Heart left ventricle (tissue), 16 donors: ENCODE measurements at places on chromosomes 7 and 10. TPM values are rescaled to one million over a fixed set of nuclear protein-coding genes. Genes with fewer than 3 reads are reported as not detected.

DNA sequence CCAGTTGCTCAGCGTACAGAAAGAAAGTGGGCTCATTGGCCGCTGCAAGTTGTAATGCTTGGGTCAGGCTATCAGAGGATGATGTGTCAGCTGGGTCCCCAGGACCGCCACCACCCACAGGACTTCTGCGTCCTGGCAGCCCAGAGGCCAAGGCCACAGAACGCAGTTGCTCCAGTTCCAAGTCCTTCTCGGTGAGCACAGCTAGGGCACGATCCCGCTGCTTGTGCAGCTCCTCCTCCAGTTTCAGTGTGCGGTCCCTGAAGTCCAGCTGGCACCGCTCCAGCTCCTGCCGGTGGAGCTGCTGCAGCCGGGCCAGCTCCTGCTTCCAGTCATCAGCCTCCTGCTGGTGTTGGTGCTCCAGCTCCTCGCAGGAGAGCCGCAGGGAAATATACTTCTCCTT is 3.0 kb downstream of the GCC1 start:
- H3K4me3 ChIP-seq, result no peak overlapping the region
- peak; percentile 88 for DNase-seq
- peaks cover 36% of the 10 kb centered on the region for H3K36me3 ChIP-seq
- H3K4me1 ChIP-seq, result peaks cover 19% of the 10 kb centered on the region

- peaks cover 8% of the 10 kb centered on the region for H3K4me1 ChIP-seq
These were observed 2.4 kb upstream of the WDFY4 start for GRCh38 chr10:48682265-48682664.

Gene NT5C3A
- 15.5 TPM for total RNA-seq

Gene EMX2
- total RNA-seq, result 0.16 TPM

DNA sequence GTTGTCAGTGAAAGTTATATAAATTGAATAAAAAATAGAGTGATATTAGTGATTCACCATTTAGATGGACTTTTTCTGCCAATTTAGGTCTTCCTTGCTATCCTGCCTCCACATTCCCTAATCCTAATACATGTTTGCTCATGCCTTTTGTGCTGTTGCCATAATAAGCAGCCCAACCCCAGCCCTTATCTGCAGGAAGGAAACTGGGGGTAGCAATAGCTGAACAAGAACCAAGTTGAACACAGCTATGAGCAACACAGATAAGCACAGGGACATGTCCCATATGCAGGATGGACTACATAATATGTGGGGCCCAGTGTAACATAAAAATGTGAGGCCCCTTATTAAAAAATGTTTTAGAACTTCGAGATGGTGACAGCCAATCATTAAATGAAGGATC is 91.2 kb upstream of the AHR start:
- H3K4me3 ChIP-seq, result no peak overlapping the region
- H3K36me3 ChIP-seq, result no peaks in the 10 kb centered on the region
- H3K4me1 ChIP-seq, result no peaks in the 10 kb centered on the region
- no peak for DNase-seq
- no peaks in the 10 kb centered on the region for H3K27me3 ChIP-seq

DNA sequence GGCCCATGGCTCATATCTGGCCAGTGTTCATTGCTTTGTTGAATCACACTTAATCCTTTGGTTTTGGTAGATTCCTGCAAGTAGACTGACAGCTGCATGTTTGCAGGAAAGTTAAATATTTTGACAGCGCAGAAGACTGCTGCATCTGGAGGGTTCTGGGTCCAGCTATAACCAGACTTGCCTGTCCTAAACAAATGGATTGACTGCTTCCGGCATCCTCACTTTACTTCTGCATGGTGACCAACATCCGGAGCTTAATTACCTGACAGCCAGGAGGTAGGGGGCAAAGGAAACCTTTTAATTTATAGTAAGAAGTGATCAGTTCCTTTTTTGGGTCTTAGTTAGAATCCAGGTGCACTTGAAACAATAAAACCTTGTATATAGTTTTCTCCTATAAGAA is 263.3 kb downstream of the SNX10 start:
- H3K4me3 ChIP-seq, result no peak overlapping the region
- DNase-seq, result no peak
- no peaks in the 10 kb centered on the region for H3K4me1 ChIP-seq
- peaks cover 1% of the 10 kb centered on the region for H3K27me3 ChIP-seq
- H3K27ac ChIP-seq, result no peak overlapping the region

- no peak overlapping the region for H3K27ac ChIP-seq
- H3K4me3 ChIP-seq, result no peak overlapping the region
- H3K4me1 ChIP-seq, result no peaks in the 10 kb centered on the region
- H3K27me3 ChIP-seq, result no peaks in the 10 kb centered on the region
- no peak for DNase-seq
- no peaks in the 10 kb centered on the region for H3K36me3 ChIP-seq
These were observed 20.7 kb downstream of the MET start for GRCh38 chr7:116692401-116693308.

Gene TAS2R39
- not detected for total RNA-seq

Gene TMEM176B
- total RNA-seq, result 25.1 TPM

DNA sequence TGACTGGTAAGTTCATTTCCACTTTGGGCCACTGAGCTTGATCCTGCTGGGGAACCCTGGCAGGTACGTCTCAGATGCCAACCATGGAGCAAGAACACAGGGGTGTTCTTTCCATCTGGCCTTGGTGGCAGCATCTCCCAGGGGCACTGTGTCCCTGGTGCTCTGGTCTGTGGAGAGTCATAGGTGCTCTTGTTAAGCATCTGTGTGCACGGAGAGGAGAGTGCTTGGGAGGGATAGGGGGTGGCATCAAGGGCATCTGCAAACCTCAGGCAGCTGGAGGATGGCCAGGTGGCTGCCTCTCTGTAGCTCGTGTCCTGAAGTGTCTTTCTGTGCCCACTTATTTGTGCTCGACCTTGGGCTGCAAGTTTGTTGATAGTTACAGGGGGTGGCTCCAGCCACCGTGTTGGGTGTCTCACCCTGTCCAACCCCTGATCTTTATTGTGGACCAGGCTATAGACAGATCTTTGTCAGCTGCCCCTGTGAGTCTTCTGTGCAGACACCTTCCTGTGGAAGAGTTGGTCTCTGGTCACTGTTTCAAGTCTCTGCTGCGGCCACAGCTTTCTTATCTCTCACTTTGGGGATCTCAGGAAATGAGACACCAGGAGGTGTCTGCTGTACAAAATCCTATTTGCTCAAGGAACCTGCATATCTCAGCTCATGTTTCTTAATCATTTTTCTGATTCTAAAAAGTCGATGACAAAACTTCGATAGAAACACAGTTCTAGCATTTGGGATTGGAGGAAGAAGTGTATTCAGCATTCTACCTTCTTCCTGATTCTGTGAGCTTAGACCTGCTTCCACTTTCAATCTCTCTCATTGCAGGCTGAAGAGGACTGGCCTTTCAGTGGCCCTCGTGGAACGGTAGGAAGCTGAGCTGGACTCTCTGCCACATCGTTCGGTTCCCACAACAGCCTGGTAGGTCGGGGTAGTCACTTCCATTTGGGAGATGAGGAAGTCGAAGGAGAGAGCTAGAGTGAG is 17.2 kb upstream of the GIMAP8 start:
- H3K27ac ChIP-seq, result no peak overlapping the region
- no peaks in the 10 kb centered on the region for H3K27me3 ChIP-seq
- H3K36me3 ChIP-seq, result no peaks in the 10 kb centered on the region
- no peak for DNase-seq
- no peak overlapping the region for H3K4me3 ChIP-seq

DNA sequence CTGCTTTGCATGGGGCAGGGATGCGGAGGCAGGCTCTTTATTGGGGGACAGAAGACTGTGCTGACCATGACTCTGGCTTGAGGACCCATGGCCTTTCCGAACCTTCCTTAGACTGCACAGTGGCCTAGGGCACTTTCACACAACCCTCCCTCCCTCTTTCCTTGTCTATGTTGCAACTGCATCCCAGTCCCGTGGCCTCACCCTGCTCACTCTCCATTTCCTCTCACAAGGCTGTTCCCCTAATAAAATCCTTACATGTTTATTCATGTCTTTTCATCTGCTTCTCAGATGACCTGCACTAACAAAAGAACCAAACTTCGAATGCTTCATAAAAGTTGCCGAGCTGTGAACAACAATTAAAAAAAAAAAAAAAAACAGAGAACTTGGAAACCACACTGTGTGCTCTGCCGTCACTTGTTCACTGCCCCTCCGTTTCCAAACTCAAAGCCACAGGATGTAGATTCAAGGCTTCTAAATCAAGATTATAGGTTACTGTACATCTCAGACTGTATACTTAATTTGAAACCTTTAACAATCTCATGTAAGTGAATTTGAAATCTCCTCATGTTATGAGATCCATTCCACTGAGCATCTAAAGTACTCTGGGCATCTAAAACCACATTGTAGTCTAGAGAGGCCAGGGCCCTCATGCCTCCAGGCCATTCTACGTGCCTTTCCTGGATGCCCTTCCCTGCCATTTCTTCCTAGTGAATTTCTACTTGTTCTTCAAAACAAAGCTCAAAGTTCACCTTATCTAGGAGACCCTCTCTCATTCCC is 265.9 kb downstream of the SNX13 start:
- H3K27me3 ChIP-seq, result no peaks in the 10 kb centered on the region
- H3K4me1 ChIP-seq, result no peaks in the 10 kb centered on the region
- no peak for DNase-seq

GRCh38 chr10:11225935-11226334 is 208.3 kb downstream of the CELF2 start:
- no peak overlapping the region for H3K4me3 ChIP-seq
- DNase-seq, result peak; percentile 46
- no peaks in the 10 kb centered on the region for H3K27me3 ChIP-seq
- peak overlapping the region; percentile 3 for H3K27ac ChIP-seq

Gene SLC26A3
- not detected for total RNA-seq

- no peak overlapping the region for H3K4me3 ChIP-seq
- no peaks in the 10 kb centered on the region for H3K4me1 ChIP-seq
These were observed 6.2 kb upstream of the OGDHL start for GRCh38 chr10:49768329-49768728.

DNA sequence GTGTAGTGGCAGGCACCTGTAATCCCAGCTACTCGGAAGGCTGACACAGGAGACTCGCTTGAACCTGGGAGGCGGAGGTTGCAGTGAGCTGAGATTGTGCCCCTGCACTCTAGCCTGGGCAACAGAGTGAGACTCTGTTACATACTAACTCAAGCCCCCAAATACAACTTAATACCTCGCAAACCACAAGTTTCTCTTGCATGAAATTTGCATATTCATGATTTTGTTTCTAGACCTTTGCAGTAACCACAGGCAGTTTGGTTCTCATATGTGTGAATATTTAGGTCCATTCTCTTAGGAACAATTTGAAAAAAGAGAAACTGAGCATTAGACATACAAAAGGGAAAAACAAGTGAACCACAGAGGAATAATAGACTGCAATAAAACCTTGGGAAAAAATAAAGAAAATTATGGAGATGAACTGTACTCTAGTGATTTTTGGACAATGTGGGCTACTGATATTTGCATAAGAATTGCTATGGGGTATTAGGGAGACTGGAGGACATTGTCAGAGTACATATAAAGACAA is 77.0 kb downstream of the ZNF277 start:
- H3K27me3 ChIP-seq, result no peaks in the 10 kb centered on the region
- H3K36me3 ChIP-seq, result no peaks in the 10 kb centered on the region
- no peak overlapping the region for H3K27ac ChIP-seq

GRCh38 chr10:81898518-81898917 is 23.5 kb downstream of the NRG3 start:
- no peaks in the 10 kb centered on the region for H3K27me3 ChIP-seq
- no peak overlapping the region for H3K4me3 ChIP-seq
- no peak overlapping the region for H3K27ac ChIP-seq
- DNase-seq, result no peak
- H3K4me1 ChIP-seq, result no peaks in the 10 kb centered on the region

DNA sequence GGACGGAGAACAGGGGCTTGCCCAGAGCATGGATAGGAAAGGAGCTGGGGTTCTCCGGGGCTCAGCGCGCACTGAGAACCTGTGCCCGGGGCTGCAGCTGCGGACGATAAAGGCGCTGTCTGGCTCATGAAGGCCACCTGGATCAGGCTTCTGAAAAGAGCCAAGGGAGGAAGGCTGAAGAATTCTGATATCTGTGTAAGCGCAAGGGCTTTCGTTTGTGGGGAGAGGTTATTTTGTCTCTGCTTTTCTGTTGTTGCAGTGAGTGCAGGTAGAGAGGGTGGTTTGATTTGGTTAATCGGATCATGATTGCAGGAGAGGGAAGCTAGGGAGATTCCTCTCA is 250.5 kb downstream of the NSUN6 start:
- H3K27ac ChIP-seq, result peak overlapping the region; percentile 28
- no peaks in the 10 kb centered on the region for H3K36me3 ChIP-seq
- H3K27me3 ChIP-seq, result no peaks in the 10 kb centered on the region

Gene ACSM6
- total RNA-seq, result not detected

- no peaks in the 10 kb centered on the region for H3K27me3 ChIP-seq
- H3K27ac ChIP-seq, result no peak overlapping the region
- DNase-seq, result no peak
- H3K36me3 ChIP-seq, result no peaks in the 10 kb centered on the region
- H3K4me1 ChIP-seq, result no peaks in the 10 kb centered on the region
These were observed 7.8 kb upstream of the BHLHA15 start for GRCh38 chr7:98203261-98203963.

DNA sequence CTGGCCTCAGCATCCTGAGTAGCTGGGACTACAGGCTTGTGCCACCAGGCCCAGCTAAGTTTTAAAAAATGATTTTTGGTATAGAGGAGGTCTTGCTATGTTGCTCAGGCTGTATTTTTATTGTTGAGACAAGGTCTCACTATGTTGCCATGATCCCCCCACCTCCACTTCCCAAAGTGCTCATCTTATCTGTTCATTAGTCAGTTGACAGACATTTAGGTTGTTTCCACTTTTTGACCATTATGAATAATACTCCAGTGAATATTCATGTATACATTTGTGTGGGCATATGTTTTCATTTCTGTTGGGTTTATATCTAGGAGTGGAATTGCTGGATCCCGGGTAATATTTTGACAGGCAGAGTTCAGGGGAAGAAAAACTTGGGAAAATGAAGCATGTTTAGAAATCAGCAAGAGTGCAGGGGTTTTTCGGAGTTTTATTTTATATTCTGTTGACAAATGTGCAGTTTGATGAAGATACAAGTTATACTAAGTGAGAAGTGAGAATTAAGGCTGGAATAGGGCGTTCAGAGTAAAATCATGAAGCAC is 2.7 kb upstream of the SCD start:
- no peaks in the 10 kb centered on the region for H3K36me3 ChIP-seq
- no peak for DNase-seq
- H3K4me3 ChIP-seq, result no peak overlapping the region
- H3K27me3 ChIP-seq, result peaks cover 32% of the 10 kb centered on the region
- no peaks in the 10 kb centered on the region for H3K4me1 ChIP-seq

GRCh38 chr7:98722402-98722801 is 105.3 kb downstream of the NPTX2 start:
- H3K27ac ChIP-seq, result no peak overlapping the region
- no peak overlapping the region for H3K4me3 ChIP-seq
- no peaks in the 10 kb centered on the region for H3K36me3 ChIP-seq
- no peak for DNase-seq

Gene SPDYE16
- not detected for total RNA-seq

DNA sequence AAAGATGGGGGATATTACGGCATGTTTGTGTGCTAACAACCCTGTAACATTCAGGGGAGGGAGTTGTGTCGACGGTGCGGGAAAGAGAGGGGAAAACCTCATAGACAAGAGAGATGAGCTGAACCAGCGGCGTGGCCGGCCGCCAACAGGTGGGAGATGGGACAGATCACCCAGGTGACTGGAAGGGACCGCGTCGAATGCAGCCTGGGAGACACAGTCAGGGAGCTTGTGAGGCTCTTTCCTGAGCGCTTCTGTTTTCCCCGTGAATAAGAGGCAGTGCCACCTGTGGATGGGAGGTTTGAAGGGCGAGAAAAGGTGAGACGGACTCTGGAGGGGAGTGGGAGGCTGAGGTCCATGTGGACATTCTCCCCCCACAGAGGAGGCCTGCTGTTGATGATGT is 9.9 kb upstream of the PRKAG2 start:
- H3K27me3 ChIP-seq, result peaks cover 8% of the 10 kb centered on the region
- H3K4me1 ChIP-seq, result no peaks in the 10 kb centered on the region
- no peak for DNase-seq
- no peaks in the 10 kb centered on the region for H3K36me3 ChIP-seq
- no peak overlapping the region for H3K4me3 ChIP-seq
